ENCODE measurements at places on chromosomes 1 and 21. TPM values are rescaled to one million over a fixed set of nuclear protein-coding genes. Genes with fewer than 3 reads are reported as not detected.

DNA sequence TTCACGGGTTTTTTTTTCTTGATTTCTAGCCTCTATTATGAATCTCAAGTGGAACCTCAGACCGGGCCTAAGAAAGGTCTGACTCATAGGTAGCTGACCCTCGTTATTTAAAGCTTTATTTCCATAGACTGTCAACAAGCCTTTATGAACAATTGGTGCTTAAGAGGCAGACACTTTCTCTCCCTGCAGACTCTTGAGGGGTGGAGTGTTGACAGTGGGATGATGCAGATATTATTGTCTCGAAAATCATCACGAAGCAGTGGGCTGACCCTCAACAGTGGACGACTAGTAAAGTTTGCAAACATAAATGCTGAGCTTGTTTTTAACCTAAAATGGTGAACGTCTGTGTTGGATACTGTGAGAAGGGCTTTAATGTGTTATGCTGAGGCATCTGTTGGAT lies 1.8 kb downstream of the SFT2D2 start:
- H3K36me3 ChIP-seq, result peaks cover 36% of the 10 kb centered on the region
- H3K4me1 ChIP-seq, result peaks cover 52% of the 10 kb centered on the region
- H3K27me3 ChIP-seq, result no peaks in the 10 kb centered on the region
- no peak overlapping the region for H3K4me3 ChIP-seq
- no peak overlapping the region for H3K27ac ChIP-seq

The LCA5L gene
- total RNA-seq, result not detected

- H3K36me3 ChIP-seq, result no peaks in the 10 kb centered on the region
- H3K27me3 ChIP-seq, result peaks cover 2% of the 10 kb centered on the region
- H3K27ac ChIP-seq, result no peak overlapping the region
- no peak for DNase-seq
- no peaks in the 10 kb centered on the region for H3K4me1 ChIP-seq
Observed at GRCh38 chr1:5098981-5099385, 444.6 kb downstream of the AJAP1 start.

- no peak overlapping the region for H3K4me3 ChIP-seq
- H3K4me1 ChIP-seq, result peaks cover 7% of the 10 kb centered on the region
- DNase-seq, result no peak
- H3K27ac ChIP-seq, result no peak overlapping the region
Observed at GRCh38 chr1:201648907-201649721, 110.2 kb downstream of the NAV1 start.

GRCh38 chr1:155171836-155172731 lies 1.0 kb downstream of the KRTCAP2 start:
- H3K27ac ChIP-seq, result peak overlapping the region; percentile 91
- H3K27me3 ChIP-seq, result peaks cover under 1% of the 10 kb centered on the region
- H3K4me1 ChIP-seq, result peaks cover 64% of the 10 kb centered on the region
- H3K36me3 ChIP-seq, result peaks cover 30% of the 10 kb centered on the region
- no peak for DNase-seq

- no peak overlapping the region for H3K4me3 ChIP-seq
- H3K27ac ChIP-seq, result no peak overlapping the region
- H3K36me3 ChIP-seq, result no peaks in the 10 kb centered on the region
- no peaks in the 10 kb centered on the region for H3K4me1 ChIP-seq
- H3K27me3 ChIP-seq, result peaks cover 8% of the 10 kb centered on the region
- DNase-seq, result no peak
Observed at GRCh38 chr1:29743264-29743663, 506.9 kb downstream of the PTPRU start.

The GPR3 gene
- 0.14 TPM for total RNA-seq

The MAN1C1 gene
- total RNA-seq, result 46.9 TPM

DNA sequence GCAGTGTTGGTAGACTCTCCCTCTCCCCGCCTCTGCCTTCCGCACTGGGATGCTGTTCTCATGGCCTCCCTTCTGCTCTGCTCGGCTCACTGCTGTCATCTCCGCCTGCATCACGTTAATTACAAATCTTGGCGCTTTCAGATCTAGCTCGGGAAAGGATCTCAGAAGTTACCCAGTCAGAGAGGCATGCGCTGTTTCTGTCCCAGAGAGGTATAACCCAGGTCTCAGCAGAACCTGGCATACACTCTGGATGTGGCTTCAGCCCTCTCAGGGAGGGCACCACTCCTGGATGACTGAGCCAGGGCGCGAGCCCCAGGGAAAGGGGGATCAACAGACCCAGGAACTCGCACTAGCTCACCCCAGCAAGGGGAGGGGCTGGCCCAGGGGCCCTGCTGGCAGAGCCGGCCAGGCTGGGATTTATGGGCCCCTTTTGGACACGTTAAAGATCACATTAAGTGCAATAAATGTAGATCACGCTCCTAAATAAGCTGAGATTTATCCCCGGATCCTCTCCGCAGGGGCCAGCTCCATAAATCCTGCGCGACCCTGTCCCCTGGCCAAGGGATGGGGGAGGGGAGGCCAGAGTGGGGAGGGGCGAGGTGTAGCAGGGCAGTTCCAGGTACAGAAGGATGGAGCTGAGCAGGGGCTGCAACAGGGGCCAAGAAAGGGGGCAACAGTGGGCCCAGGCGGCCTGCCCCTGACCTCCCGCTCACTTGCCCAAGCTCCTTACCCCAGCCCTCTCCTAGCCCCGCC lies 101.3 kb upstream of the ZBTB40 start:
- H3K27ac ChIP-seq, result no peak overlapping the region
- peaks cover 46% of the 10 kb centered on the region for H3K27me3 ChIP-seq
- peaks cover 3% of the 10 kb centered on the region for H3K4me1 ChIP-seq
- no peaks in the 10 kb centered on the region for H3K36me3 ChIP-seq
- no peak overlapping the region for H3K4me3 ChIP-seq

DNA sequence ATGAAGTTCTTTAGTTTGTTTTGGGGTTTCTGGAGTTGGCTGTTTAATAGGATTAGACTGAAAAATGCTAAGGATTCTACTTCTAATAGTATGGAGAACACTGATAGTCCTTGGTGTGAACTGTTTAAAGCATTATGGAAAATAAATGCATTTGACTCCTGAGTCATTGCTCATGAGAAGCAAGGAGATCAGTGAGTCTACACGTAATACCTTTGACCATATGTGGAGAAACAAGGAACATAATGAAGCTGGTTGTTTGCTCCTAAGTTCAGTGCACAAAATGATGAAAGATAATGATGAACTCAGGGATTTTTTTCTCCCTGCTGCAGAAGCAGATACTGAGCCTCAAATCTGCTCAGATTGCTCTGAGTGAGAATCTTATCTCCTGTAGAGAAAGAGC lies 158.9 kb upstream of the COL11A1 start:
- DNase-seq, result no peak
- H3K27me3 ChIP-seq, result no peaks in the 10 kb centered on the region
- no peaks in the 10 kb centered on the region for H3K4me1 ChIP-seq
- no peak overlapping the region for H3K27ac ChIP-seq

The RUNX1 gene
- total RNA-seq, result 74.3 TPM

DNA sequence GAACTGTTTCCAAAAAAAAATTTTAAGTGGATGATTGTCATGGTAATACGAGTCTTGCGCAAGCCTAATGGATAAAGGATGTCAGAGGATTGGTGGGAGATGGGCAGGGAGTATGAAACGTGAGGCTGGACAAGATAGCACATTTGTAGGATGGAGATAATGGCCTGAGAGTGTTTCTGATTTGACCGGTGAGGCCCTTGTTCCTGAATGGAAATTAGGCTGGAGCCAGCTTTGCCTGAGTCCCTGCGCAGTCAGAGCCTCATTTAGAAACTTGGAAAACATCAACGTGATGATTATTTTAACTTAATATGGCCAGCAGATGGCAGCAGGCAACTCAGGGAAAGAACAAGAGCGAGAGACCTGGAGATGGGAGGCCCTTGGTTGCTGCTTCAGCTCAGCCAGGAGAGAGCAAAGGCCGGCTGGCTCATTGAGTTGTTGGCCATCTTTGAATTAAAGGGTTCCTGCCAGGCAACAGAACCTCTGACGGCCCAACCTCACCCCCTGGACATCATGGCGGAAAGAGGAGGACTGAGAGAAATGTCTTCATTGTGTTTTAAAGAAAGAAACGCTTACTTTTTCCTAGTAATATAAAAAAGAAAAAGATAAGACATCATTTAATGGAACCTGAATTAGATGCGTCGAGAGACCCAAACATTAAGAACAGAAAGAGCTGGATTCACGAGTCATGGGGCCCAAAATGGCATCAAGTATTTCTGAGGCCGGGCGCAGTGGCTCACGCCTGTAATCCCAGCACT lies 80.3 kb downstream of the SELENOF start:
- peak; percentile 80 for DNase-seq
- H3K4me3 ChIP-seq, result no peak overlapping the region
- H3K27ac ChIP-seq, result no peak overlapping the region
- no peaks in the 10 kb centered on the region for H3K36me3 ChIP-seq
- no peaks in the 10 kb centered on the region for H3K27me3 ChIP-seq

- H3K27me3 ChIP-seq, result peaks cover 9% of the 10 kb centered on the region
- H3K27ac ChIP-seq, result no peak overlapping the region
- no peak for DNase-seq
- no peak overlapping the region for H3K4me3 ChIP-seq
Observed at GRCh38 chr1:204649721-204650521, 35.6 kb downstream of the LRRN2 start.

- no peak for DNase-seq
- peaks cover 55% of the 10 kb centered on the region for H3K36me3 ChIP-seq
- no peak overlapping the region for H3K27ac ChIP-seq
- no peak overlapping the region for H3K4me3 ChIP-seq
- H3K27me3 ChIP-seq, result no peaks in the 10 kb centered on the region
Observed at GRCh38 chr1:54391450-54392209, 14.6 kb downstream of the SSBP3 start.

DNA sequence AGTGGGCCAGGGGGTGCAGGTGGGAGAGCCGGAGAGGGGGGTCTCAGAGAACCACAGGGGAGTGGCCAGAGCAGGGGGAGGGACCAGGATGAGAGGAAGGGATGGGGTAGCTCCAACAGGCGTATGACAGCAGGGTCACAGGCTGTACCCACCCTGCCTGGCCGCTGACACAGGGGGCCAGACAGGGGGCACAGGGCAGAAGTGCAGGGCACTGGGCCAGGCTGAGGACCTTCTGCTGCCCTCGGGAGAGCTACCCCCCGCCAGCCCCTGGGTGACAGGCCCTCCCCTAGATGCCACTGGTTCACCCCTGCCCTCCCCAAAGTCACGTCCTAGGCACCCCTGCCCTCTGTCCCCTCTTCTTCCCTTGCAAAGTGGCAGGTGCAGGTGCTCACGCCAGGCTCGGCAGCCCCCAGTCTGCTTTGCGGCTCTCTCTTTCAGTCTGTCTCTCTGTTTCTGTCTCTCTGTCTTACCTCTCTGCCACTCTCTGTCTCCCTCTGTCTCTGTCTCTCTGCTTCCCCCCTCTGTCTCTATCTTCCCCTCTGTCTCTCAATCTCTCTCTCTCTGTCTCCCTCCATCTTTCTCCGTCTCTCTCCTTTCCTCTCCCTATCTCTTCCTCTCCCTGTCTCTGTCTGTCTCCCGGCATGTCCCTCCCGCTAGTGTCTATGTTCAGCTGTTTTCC lies 48.5 kb downstream of the WNT9A start:
- no peak overlapping the region for H3K27ac ChIP-seq

The KIF26B gene
- not detected for total RNA-seq

DNA sequence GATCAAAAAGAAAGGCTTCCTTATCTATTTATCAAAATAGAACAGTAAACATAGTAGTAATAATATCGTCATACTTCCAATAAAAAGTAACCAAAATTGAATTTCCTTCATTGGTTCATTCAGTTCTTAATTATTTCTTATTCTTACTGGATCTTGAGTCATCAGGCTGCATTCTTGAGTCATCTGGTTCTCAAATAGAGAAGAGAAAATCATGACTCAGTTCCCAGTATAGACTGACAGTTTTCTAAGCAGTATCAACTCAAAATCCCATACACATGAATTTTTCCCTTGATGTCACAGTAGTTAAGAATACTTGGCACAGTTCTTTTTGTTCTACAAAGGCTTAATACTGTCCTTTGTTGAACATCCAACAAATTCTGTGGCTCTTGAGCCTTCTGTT lies 626.9 kb upstream of the ADGRL4 start:
- DNase-seq, result no peak
- no peaks in the 10 kb centered on the region for H3K27me3 ChIP-seq
- no peak overlapping the region for H3K4me3 ChIP-seq

DNA sequence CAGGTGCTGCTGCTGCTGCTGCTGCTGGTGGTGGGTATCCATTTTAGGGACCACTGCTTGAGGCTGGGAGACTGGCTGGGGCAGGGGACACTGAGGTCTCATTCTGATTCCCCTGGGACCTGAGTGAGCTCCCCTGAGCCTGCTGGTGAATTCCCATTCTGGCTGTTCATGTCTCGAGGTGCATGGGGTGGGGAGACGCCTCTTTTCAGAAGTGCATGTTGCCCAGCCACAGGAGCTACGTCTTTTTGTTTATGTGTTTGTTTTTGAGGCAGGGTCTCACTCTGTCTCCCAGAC lies 133.4 kb downstream of the RHOU start:
- no peak overlapping the region for H3K27ac ChIP-seq
- H3K36me3 ChIP-seq, result no peaks in the 10 kb centered on the region
- H3K27me3 ChIP-seq, result no peaks in the 10 kb centered on the region
- peaks cover 11% of the 10 kb centered on the region for H3K4me1 ChIP-seq
- no peak overlapping the region for H3K4me3 ChIP-seq

The KRTAP19-1 gene
- not detected for total RNA-seq

The LRRC39 gene
- 1.3 TPM for total RNA-seq

The ANGPTL1 gene
- total RNA-seq, result not detected

The PLA2G2C gene
- not detected for total RNA-seq

- H3K27me3 ChIP-seq, result peaks cover 43% of the 10 kb centered on the region
- peaks cover 47% of the 10 kb centered on the region for H3K4me1 ChIP-seq
- no peak for DNase-seq
- H3K36me3 ChIP-seq, result no peaks in the 10 kb centered on the region
Observed at GRCh38 chr1:224621813-224622682, 5.9 kb downstream of the CNIH3 start.

DNA sequence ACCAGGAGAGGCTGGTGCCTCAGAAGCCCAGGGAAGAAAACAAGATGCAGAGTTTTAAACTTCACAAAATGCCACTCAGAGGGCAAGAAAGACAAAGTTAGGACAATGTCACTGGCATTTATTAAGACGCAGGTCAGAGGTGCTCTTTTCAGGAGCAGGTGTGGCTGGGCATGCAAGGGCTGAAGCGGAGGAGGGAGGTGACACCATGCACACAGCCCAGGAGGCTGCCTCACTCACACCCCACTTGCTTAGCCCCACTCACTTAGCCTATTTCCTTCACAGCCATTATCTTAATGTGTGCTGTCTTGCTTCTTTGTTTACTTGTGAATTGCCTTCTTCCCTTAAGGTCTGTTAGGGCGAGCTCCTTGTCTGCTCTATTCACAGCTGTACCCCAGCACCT lies 17.2 kb downstream of the HIVEP3 start:
- no peak overlapping the region for H3K4me3 ChIP-seq
- no peaks in the 10 kb centered on the region for H3K27me3 ChIP-seq
- H3K27ac ChIP-seq, result peak overlapping the region; percentile 35
- H3K36me3 ChIP-seq, result no peaks in the 10 kb centered on the region
- no peak for DNase-seq
- H3K4me1 ChIP-seq, result peaks cover 88% of the 10 kb centered on the region

GRCh38 chr21:35052801-35053200 lies 3.7 kb upstream of the RUNX1 start:
- H3K27me3 ChIP-seq, result no peaks in the 10 kb centered on the region
- no peak overlapping the region for H3K4me3 ChIP-seq
- DNase-seq, result no peak
- H3K36me3 ChIP-seq, result no peaks in the 10 kb centered on the region

GRCh38 chr1:54850069-54850730 lies 36.8 kb downstream of the DHCR24 start:
- H3K4me1 ChIP-seq, result no peaks in the 10 kb centered on the region
- H3K4me3 ChIP-seq, result no peak overlapping the region
- DNase-seq, result no peak
- peaks cover 3% of the 10 kb centered on the region for H3K36me3 ChIP-seq

All from CD4-positive, alpha-beta T cell (primary cell).